ENCODE measurements at places on chromosomes 7 and 10.

DNA sequence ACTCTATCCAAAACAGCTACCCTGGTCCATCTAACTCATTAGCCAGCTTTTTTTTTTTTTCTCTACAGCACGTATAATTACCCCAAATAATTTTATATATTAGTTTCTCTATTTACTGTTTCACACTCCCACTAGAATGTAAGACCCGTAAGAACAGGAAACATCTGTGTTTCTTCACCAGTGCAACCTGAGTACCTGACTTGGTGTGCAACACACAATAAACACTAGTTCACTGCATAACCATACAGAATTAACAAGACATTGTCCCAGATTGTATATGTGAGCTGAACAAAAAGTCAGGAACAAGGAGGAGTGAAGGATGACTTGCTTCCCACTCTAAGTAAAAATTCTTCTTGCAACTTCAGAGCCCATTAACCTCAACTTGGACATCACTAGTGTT lies 180.2 kb upstream of the AKR1E2 start:
- no peak for DNase-seq

DNA sequence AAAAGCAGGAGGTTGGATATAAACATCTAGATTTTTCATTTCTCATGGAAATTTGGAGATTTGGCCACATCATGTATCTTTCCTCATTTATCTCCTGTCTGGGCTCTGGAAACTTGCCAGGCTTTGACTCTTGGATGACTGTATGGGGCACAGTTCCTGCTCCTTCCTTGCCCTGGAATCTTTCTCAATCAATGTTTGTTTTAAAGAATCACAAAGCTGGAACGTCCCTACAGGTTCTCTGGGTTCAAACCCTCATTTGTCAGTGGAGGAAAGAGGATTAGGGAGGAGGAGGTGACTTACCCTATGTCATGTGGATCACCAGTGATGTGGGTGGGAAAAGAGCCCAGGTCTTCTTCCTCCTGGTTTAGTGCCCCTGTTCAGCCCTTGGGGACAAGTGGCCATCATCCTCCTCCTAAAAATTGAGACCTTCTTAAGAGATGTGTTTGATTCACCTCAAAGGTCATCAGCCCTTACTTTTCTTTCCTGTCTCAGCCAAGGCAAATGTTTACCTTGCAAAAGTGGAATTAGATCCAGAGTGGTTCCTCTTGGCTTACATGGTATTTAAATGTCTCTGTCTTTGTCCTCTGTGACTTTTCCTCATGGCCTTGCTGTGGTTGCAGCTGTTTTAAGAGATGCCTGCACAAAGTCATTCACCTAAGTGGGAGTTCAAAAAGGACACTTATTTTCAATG lies 38.8 kb upstream of the PDZD8 start:
- no peak for DNase-seq

- DNase-seq = no peak
Measured at GRCh38 chr10:114430688-114431413, 26.5 kb upstream of the AFAP1L2 start.

GRCh38 chr7:74129887-74130286 lies 44.3 kb upstream of the EIF4H start:
- DNase-seq = no peak

DNA sequence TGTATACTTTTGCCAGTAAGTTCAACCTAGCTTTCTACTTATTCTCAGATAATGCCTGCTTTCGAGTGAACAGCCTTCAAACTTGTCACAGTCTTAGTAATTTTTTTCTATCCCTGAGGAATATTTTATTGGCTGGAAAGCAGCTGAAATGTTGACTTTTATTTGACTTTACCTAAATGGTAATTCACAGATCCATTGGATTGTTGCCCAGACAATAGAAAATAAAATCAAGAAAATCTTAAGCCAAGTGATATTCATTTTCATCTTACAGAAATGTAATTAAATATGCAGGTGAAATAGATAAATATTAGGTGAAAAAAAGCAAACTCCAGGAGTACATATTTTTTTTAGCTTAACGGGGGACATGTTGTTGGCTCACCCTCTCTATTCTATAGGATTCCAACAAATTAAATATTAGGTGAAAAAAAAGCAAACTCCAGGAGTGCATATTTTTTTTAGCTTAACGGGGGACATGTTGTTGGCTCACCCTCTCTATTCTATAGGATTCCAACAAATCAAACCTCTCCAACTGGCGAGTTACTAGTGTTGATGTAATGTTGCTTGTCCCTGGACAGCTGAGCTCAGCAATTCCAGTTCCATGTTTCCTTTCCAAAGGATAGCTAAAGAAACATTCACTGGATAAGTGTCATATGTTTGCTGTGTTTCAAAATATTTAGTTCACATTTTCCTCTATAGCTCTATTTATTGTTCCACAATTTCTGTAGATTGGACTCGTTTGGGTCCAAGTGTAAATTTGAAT lies 4.2 kb downstream of the TMEM26 start:
- DNase-seq = no peak

DNA sequence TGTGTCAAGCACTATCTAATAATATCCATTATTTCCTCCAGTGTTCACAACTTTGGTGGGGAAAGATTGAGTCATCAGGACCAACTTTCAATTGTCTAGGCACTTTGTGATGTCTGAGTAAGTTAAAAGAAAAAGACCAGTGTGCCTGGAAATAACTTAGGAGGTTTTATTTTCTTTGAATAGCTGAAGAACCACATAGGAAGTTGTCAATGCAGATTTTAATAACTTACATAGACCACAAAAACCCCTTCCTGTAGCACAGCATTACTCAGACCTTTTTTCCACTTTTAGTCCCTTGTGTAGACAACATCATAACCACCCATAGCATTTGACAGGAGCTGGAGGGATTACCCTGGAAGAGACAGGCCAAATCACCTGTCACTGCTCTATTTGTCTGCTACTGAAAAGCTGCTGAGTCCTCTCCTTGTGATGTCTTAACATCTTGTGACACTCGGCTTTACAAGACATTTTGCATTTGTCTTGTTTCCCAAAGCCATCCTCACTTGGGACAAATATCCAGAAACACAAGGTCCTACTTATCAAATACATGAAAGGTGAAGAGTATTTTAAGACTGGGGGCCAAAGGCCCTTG lies 241.5 kb upstream of the PTER start:
- no peak for DNase-seq

Measured in muscle of back (tissue), 13 donors.